ENCODE measurements at places on chromosomes 1 and 21.

DNA sequence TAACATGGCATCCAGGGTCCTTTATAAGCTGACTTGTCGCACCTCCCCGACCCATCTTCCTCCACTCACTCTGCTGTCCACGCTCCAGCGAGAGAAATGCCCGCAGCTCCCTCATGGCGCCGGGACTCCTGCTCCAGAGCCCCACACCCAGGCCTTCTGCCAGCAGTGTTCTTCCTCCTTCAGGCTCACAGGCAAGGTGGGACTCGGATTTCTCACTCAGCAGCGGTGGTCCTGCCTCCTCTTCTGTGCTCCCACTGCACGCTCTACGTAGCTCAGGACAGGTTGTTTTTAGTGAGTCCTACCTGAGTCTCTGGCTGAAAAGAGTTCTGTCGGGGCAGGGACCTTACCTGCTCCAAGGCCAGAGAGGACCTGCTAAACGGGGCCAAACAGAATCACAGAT lies 11.2 kb downstream of the THEMIS2 start:
- no peak for DNase-seq

DNA sequence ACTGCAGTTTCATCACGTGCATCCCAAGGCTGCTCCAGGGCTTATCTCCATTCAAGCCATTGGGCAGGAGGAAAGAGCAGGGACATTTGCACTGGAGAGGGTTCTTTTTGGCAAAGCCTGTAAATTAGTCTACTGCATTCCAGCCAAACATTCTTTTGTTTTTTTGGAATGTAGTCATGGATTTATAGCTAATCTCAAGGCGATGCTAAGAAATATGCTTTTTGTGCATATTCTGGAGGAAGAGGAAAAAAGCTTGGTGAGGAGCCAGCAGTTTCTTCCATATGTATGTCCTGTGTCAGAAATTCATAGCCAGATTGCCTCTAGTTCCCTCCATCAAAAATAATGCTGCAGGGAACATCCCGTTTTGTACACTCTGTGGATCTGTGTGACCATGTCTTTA lies 221.4 kb downstream of the BACH1 start:
- DNase-seq = no peak

DNA sequence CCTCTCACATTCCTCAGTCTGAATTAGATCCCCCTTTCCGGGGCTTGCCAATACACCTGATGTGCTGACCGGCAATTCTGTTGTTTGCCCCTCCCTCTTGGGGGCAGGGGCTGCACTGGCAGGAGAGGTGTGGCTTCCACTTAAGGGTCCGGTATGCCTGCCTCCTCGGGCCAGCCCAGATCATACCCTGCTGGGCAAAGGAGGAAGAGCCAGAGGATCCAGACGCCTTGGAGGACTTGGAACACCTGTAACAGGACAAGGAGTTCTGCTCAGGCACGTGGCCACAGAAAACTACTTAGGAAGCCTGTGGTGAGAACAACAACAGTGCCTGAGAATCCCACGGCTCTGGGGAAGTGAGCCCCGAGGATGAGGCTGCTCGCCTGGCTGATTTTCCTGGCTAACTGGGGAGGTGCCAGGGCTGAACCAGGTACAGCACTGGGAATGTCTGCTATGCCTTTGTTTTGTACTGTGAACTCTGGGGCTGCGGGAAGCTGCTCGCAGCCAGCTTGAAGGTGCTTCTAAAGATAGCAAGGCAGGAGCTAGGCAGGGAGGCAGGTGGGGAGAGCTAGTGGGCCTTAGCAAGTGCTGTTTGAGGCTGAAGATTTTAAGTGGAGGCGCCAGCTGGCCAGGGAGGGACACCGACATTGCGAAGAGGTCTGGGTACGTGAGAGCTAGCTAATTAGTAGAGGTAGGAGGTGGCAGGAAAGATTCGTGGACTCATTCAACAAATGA lies at the start of gene SMPDL3B:
SMPDL3B (plus strand) TSS at position 183 of the 732 bp plus-strand sequence; CDS start at position 367, 184 bp downstream.
- no peak for DNase-seq

DNA sequence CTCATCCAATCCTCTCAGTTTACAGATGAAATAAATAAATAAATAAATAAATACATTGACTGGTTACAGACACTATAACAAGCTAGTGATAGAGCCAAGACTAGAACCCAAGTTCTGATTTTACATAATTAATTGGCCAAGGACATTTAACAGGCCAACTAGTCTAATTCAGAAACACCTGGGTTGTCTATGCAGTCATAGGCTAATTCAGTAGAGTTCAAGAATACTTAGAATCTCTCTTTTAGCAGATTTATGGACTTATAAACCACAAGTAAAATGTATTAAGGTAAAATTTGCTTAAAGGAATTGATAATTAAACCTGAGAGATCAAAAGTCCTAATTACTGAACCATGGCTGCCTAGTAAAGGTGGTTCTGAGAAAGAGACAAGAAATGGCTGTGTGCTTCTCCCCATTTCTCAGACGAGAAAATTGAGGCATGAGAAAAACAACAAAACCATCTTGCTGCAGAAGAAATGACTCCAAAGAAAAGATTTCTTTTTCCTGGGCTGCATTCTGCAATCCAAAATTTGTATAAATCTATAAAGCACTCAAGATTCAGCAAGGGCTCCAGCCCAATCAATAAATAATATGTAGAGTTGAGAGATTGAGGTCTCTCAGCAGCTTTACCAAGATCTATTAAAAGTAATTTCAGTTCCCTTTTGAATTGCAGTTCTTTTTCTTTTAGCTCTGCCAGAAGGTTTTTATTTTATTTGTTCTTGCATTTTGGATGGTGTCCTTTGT lies 98.3 kb downstream of the DUSP10 start:
- DNase-seq = no peak
